H9 (cell line): ENCODE measurements at places on chromosomes 5 and 9.
A peak's percentile ranks its signal among the peaks of the same experiment; 100 is the strongest.

DNA sequence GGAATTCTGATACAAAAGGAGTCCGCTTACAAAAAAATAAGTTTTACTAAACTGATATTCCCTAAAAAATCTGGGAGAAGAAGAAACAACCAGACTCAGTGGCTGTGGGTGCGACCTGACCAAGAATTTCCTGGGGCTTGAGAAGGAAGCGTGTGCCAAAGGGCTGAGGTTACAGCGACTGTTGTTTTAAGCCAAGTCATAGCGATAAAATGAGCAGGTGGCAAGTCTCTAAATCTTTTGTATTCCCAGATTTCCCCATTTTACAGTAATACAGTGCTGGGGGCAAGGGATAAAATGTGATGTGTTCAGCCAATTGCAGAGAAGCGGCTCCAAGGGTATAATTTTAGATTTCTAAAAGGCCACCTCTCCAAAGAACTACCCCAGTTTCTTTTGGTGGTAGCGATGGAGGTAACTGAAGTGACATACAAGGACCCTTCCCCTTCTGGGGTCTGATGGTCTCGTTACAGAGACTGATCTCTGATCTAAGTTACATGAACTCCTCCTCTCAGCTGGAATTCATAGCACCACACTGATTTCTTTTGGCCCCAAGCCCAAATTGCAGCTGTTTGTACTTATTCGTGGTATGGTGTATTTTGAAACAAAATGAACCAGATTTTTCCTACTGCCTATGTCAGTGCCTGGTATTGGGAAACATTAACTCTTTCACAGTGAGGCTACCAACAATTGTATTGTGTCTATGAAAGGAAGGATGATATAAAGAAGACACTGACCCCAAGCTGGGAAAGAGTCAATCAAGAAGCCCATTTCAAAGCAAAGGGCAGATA is 41.6 kb downstream of the LPAR1 start:
- no peak for DNase-seq

DNA sequence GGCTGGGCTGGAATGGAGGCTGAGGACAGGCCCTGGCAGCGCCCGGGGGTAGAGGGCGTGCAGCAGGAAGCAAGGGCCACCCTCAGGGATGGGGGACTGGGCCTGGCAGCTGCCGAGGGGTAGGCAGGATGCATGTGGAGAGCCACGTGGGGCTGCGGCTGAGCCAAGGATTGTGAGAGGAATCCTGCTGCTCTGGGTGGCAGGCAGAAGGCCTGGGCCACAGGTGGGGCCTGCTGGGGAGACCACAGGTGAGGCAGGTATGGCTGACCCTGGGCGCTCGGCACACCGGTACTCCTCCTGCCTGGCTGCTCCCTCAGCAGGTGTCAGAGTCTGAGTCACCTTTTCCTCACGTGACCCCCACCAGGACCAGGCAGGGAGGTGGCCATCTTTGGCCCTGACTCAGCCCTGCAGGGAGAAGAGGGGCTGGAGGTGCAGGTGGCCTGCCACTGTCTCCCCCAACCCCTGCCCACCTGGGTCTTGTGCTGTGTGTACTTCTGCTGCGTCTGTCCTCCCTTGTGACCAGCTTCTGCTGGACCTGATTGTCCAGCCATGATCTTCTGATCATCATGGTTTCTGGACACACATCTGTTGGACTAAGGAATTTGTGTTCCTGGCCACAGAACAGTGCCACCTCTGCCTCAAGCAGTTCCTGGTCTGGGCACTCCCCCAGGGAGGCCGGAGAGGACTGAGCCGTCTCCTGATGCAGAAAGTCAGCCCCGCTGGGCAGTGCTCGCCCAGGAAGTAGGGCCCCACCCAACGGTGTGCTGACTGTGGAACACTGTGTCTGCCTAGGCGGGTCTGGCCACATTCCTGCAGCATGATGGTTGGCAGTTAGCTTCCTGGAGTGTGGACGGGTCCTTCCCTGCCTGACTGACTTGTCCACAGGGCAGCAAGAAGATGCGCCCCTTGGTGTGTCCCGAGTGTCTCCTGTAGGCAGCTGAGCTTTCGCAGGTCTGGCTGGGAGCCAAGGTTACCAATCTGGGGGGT is 6.4 kb downstream of the ARRDC1 start:
- DNase-seq = no peak

DNA sequence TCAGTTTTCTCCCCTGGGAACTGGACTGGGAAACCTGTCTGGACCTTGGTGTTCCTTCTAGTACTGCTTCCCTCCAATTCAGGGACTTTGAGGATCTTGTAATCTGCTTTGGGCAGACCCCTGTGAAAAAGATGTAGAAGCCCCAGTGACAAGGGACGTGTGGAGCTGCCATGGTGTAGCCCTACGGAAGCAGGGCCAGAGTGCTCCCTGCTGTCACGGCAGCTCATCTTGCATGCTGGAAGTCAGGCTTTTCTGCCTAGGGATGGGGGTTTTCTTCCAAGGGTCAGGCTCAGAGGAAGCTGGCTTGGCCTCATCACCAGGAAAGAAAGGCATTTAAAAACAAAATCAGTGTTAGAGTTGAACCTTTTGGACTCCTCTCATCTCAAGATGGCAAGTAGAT is 86.4 kb downstream of the AMBP start:
- no peak for DNase-seq

DNA sequence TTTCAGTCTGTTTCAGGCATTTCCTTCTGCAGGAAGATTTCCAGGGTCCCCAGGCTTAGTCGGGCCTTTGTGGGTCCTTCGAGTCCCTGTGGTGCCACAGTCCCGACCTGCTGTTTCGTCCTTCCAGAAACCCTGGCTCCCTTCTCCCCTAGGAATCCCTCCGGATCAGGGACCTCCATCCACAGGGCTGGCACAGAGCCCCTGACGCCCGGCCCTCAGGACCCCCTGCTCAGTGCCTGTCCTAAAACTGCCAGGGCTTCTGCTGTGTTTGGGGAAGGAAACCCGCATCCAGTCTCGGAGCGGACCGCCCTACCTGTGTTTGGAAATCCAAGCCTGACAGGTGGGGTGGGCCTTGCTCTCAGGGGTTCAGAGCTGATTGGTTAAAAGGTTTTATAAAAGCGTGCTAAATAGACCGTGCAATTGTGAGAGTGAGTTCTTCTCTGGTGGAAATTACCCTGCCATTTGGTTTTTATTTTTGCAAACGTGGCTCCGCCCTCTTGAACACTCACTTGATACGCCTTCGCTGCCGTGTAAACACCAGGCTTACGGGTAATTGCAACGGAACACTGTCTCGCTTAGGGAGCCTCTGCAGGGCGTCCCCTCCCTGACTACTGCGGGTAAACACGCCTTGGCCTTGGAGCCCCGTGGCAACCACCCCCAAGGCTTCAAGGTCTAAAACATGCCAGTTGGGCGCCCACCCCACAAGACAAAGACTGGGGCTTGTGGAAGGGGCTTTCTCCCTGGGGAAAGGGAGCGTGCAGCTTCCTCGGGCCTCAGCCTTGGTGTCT is 121.2 kb downstream of the PHF2 start:
- DNase-seq = peak; percentile 17

- DNase-seq = no peak
Measured at GRCh38 chr5:80884929-80885328, 75.2 kb upstream of the RASGRF2 start.

DNA sequence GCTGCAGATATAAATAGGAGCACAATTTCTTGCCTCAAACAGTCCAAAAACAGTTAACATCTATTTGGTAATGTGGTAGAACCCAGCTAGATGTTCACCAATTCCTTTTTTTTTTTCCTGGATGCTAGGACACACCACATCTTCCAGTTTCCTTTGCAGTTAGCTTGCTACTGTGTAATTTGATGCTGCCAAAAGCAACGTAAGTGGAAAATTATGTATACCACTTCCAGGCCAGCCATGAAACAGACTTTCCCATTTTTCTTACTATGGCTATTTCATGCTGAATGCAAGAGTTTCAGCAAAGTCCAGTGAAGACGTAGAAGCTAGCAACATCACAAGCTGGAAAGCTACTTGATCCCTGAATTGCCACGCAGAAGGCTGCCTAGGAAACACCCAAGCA is 667.2 kb downstream of the TLE1 start:
- no peak for DNase-seq

GRCh38 chr9:131754846-131755245 is 15.0 kb upstream of the RAPGEF1 start:
- peak; percentile 77 for DNase-seq

DNA sequence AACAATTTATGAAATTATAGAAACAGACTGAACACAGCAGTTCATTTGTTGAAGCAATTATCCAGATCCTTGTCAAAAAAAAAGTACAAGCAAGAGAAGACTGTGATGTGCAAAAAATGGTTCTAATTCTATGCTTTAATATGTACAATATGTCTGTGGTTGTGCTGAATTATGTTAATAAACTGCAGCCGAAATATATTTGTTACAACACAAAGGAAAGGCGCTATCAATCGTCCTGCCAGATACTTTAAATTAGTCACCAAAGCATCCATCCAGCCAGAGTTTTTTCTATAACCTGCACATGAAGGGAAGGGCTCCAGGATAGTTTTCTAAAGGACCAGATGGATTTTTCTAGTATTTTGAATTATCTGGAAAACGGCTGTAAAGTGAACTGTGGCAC is 259.5 kb downstream of the BNC2 start:
- DNase-seq = no peak

GRCh38 chr5:1699394-1699793 is 100.2 kb downstream of the MRPL36 start:
- DNase-seq = no peak
